Urothelium cell line (cell line): ENCODE measurements at places on chromosomes 3 and 15.
A peak's percentile ranks its signal among the peaks of the same experiment; 100 is the strongest.

- no peak for DNase-seq
Observed at GRCh38 chr3:18715208-18715607, 290.1 kb upstream of the SATB1 start.

DNA sequence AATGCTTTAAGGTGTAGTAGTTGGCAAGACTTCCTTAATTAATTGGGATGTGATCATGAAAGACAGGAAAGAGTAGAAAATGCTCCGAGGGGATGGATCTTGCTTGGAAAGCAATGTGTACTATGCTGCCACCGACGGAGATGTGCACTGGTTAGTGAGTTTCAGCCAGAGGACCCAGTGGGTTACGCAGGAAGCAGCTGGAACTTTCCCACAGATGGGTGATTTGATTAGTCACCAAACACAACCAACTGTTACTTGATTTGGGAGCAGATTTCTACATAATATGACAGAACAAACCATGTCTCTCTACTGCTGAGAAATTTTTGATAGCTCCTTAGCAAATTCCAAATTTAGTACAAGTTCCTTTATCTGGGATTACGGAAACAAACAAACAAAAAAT lies 245.4 kb upstream of the MCTP2 start:
- DNase-seq: no peak

- no peak for DNase-seq
Observed at GRCh38 chr3:9686703-9687102, 16.9 kb upstream of the CPNE9 start.

- DNase-seq: no peak
Observed at GRCh38 chr15:90394074-90394473, 6.0 kb downstream of the IQGAP1 start.

DNA sequence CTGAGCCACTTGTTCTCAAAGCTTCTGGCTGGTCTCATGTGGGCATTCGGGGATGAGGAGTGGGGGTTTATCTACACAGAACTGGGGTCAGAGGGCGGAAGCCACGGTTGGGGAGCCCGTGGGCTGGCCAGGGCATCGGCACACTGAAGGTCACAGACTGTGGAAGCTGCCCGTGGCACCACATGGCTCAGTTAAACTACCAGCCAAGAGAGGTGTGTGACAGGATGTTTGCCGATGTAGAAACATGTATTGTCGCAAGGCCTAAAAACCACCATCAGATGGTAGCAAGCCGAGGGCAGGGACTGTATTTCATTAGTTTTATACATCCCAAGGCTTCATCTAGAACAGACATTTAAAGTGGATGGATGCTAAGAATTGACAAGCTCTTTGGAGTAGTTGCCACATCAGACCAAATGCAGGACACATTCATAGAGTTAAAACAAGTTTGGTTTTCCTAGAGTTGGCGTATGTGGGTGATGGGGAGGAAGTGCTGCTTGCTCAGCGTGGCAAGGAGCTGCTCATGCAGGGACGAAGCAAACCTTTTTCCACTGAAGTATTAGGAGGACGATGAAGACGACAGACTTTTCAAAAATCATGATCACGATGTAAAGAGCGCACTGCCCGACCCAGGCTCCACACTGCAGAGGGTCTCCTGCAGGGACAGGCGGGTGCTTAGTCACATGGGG lies 9.6 kb upstream of the MUSTN1 start:
- no peak for DNase-seq

GRCh38 chr15:51982013-51982769 lies 10.6 kb upstream of the LEO1 start:
- peak; percentile 46 for DNase-seq

GRCh38 chr15:91946581-91947292 lies 93.2 kb downstream of the SLCO3A1 start:
- DNase-seq: no peak

DNA sequence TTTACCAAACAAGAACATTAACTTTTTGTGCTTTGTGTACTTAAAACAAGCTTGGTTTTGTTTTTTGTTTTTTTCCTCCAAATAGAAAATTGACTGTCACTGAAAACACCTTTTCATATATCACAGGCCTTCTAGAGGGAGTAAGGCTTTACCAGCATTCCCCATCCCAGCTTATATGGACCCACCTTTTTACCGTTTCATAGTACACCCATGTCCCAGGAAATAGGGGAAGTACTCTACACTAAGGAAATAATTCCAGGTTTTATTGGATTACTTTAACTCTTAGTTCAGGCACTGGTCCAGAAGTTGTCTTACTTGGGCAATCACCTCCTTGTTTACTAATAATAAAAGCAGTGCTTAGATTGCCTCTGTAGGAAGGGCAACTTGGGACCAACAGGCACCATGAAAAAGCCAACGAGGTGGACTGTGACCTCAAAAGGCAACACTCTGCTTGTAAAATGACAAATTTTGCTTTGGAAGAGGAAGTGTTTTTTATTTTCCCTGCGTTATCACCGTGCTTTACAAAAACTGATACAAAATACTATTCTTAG lies 26.2 kb downstream of the HMG20A start:
- DNase-seq: no peak

DNA sequence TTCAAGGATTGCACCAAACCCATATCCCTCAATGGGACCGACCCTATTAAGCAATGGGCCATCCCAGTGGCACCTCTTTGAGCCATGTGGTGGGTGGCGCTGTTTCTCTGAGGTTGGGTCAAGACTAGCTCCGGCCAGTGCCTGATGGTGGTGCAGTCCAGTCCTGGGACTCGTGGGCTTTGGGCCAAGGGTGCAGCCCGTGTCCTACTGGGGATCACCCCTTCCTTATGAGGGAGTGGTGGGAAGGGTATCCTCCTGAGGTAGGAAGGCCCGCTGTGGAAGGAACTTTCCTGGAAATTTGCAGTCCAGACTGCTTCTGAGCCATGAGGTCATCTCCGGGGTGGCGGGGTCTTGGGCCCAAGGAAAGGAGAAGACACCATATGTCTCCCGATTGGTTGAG lies 231.6 kb downstream of the SNRPN start:
- no peak for DNase-seq

- DNase-seq: no peak
Observed at GRCh38 chr15:63971904-63972303, 74.4 kb downstream of the DAPK2 start.

GRCh38 chr3:105561876-105562275 lies 195.2 kb downstream of the ALCAM start:
- DNase-seq: no peak

GRCh38 chr15:53591041-53591440 lies 168.4 kb downstream of the WDR72 start:
- DNase-seq: no peak

- no peak for DNase-seq
Observed at GRCh38 chr3:94593526-94594150, 530.8 kb downstream of the NSUN3 start.

DNA sequence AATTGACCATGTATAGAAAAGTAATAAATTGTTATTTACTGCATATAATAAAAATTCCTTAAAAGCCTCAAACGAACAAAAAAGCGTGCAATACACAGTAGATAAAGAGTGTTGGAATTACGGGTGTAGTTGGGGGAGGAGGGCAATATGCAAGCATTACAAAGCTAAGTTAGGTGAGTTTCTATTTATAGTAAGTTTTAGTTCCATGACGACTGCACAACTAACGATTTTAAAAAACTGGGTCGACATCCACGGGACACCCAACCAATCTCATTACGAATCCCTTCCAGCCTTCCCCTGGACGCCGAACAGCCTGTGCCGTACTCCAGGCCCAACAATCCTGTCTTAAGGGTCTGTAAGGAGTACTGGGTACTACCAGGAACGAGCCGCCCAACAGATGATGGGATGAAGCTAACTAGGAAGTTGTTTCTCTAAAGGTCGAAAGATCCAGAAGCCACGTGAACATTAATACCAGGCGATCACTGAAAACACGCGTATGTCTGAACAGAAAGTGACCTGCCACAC lies 677 bp downstream of the POLQ start:
- no peak for DNase-seq

DNA sequence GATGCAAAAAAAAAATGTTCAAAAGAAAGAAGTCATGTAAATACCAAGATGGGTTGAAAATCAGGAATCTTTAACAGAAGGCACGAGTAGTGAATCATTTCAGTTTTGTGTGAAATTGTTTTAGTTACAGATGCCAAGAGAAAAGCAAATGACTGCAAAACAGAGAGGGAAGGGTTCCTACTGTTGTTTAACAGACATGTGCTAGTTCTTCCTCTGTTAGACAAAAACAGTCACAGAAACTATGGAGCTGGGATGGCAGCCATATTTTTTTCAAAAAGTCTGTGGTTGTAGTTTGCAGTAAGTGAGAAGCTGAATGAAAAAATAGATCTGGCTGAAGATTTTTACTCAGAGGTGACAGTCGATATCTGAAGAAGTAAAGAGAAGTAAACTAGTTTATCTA lies 511.9 kb downstream of the ZIC1 start:
- no peak for DNase-seq

DNA sequence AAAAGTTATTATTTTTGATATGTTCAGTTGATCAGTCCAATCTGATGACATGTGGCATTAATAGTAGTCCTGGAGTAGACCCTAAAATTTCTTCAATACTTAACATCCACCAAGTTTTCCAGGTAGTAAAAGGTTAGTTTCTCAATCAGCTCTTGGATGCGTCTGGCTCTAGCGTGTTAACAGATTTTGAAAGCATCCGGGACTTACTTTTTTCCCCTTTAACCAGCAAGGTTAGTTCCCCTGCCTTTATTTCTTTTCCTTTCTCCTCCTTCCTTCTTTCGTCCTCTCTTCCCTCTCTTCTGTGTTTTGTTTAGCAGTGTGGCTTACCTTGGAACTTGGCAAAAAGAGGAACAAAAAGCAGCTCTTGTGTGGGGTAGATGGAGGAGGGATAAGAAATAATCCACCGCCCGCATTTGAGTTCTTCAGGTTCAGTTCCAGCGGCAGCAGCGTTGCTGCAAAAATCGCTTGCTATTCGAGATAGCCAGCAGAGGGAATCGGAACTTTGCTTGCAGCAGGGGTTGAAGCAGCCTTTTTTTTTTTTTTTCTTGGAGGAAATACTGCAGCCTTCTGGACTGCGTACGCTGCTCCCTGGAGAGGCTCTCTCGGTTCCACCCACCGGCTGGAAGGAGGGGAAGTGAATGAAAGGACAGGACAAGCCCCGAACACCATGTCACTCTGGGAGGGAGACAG lies at the start of gene RBMS3:
Gene RBMS3, plus strand, starts transcription at position 668 of the 690 bp plus-strand sequence.
- peak; percentile 88 for DNase-seq

DNA sequence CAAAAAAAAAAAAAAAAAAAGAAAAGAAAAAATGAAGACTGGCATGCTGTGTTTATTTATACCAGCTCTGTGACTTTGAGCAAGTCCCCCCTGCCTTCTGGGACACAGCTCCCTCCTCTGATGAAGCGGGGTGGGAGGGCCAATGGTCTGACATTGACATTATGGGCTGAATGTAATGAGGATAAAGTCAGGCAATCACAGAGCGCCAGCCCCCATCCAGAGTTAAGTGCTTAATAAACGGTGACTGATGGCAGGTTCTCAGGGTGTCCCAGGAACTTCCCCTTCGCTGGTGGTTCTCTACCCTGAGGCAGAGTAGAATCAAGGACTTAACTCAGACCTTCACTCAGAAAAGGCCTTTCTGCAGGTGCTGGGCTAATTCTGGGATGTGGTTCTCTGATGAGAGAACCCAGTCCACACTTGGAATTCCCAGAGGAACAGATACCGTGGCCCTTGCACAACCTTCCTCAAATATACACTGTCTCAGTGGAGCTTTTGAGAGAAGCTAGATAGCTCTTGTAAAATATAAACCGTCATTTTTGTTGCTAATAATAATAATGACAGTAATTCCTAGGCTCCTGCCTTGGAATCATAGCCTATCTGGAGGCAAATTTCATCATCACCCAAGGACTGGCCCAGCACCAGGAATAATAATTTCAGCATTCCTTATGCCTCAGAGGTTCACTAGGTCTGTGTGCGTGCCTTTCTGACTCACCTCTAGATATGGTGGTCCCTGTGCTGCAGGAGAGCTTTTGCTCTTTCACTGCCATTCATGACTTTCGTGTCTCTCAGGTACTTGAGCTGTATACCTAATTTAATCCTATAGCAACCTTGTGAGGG lies 115.8 kb downstream of the RPLP1 start:
- DNase-seq: no peak
